Activated CD8-positive, alpha-beta T cell treated with anti-CD3 and anti-CD28 coated beads, Interleukin-2, amount 10 ng/mL, durations not matched to agents 7 days and 5 days (primary cell): ENCODE measurements at places on chromosomes 1 and 21.

GRCh38 chr21:36566644-36567043, 86.7 kb upstream of the CLDN14 start:
- peaks cover 3% of the 10 kb centered on the region for H3K4me1 ChIP-seq
- H3K27ac ChIP-seq: no peak overlapping the region
- DNase-seq: no peak
- H3K27me3 ChIP-seq: peaks cover 4% of the 10 kb centered on the region
- H3K4me3 ChIP-seq: no peak overlapping the region
- no peaks in the 10 kb centered on the region for H3K36me3 ChIP-seq

- H3K36me3 ChIP-seq: peaks cover 26% of the 10 kb centered on the region
- DNase-seq: no peak
- no peaks in the 10 kb centered on the region for H3K4me1 ChIP-seq
Observed at GRCh38 chr1:213159376-213159775, 108.3 kb downstream of the RPS6KC1 start.

- no peak for DNase-seq
- H3K36me3 ChIP-seq: no peaks in the 10 kb centered on the region
- no peak overlapping the region for H3K27ac ChIP-seq
- no peak overlapping the region for H3K4me3 ChIP-seq
- H3K27me3 ChIP-seq: no peaks in the 10 kb centered on the region
Observed at GRCh38 chr1:233919786-233920185, 15.3 kb downstream of the SLC35F3 start.

DNA sequence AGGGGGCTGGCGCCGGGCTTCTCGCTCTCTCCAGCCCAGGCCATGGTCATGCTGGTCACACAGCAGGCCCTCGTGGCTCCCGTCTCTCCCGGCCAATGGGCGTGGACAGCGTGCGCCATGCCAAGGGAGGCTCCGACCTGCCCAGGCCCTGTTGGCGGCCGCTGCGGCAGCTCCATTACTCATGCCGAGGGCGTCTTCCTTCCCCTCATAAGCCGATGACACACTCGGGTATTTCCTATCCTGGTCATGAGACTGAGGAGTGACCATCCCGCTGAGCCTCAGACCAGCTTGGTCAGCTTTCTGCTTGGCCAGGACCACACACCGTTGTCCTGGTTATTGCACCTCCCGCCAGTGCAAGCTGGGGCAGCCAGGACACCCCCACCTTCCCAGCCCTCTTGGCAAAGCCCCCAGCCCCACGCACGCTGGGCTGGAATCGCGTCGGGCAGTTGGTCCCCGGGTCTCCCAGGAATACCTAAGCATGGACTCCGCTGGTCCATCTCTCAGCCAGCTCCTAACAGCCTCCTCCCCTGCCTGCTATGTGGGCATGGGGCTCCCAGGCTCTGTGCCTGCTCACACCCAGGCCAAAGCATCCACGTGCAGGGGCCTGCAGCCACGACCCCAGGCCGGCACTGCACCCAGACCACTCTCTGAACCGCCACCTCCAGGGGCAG, 49.8 kb downstream of the ARHGEF16 start:
- no peaks in the 10 kb centered on the region for H3K4me1 ChIP-seq
- H3K4me3 ChIP-seq: no peak overlapping the region
- H3K27ac ChIP-seq: no peak overlapping the region
- no peaks in the 10 kb centered on the region for H3K36me3 ChIP-seq
- no peak for DNase-seq

DNA sequence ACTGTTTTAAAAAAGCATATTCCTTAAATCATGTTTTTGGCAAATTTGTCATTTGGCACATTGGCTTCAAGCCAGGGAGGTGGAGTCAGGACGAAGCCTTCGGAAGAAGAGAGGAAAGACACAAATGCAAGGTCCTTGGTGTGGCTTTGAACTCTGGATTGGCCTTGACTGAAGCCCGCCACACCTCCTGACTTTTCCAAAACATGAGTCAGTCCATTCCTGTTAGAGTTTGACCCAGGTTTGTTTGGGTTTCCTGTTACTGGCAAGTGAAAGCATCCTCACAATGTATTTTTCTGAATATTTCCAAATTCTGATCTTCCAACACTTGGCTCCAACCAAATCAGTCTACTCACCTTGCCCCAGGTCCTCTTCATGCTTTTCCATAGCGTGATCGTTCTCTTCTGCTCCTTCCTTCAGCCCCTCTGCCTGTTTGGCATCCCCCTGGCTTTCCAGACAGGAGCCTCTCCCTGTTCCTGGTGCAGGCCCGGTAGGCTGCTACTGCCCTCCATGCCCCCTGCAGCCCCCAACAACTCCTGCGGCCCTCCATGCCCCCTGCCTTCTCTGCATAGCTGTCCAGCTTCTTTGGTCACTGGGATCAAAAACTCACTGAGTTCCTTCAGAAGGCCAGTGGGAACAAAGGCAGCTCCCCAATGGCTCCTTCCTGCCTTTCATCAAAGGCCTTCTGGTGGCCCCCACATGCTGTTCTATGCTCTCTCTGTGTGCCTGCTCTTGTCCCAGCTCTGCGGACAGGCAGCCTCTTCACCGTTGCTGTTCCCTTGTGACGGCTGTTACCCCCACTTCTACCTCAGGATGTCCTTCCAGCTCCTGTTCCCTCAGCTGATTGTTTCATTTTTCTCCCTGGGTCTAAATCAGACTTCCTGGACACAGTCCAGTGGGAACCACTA, 30.4 kb upstream of the SLC30A1 start:
- no peak overlapping the region for H3K27ac ChIP-seq
- no peaks in the 10 kb centered on the region for H3K36me3 ChIP-seq
- no peak overlapping the region for H3K4me3 ChIP-seq
- H3K4me1 ChIP-seq: peaks cover 32% of the 10 kb centered on the region

GRCh38 chr1:166237675-166238074, 70.9 kb upstream of the FAM78B start:
- no peak overlapping the region for H3K27ac ChIP-seq
- no peaks in the 10 kb centered on the region for H3K27me3 ChIP-seq
- H3K4me3 ChIP-seq: no peak overlapping the region
- DNase-seq: no peak

DNA sequence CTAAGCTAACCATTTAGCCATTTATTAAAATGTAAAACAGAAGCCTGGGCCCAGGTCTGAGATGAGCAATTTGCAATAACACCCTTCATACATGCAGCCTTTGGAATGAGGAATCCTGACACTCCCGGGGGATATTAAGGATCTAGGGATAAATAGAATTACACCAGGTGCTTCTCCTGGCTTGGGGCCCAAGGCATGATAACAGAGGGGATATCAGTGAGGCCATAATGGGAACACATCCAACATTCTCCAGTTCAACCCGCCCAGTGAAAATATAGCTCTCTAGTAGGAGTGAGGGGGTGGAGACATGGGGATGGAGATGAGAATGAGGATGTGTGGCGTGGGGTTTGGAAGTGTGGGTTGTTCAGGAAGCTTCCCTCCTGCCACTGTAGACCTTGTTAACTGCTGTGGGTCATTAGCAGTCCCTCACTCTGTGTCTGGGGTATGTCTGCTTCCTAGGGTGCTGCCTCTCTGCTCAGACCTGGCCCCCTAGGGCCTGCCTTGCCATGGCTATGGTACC, 57.9 kb upstream of the KANK4 start:
- no peak overlapping the region for H3K4me3 ChIP-seq
- H3K4me1 ChIP-seq: no peaks in the 10 kb centered on the region
- H3K27ac ChIP-seq: no peak overlapping the region
- no peaks in the 10 kb centered on the region for H3K36me3 ChIP-seq

DNA sequence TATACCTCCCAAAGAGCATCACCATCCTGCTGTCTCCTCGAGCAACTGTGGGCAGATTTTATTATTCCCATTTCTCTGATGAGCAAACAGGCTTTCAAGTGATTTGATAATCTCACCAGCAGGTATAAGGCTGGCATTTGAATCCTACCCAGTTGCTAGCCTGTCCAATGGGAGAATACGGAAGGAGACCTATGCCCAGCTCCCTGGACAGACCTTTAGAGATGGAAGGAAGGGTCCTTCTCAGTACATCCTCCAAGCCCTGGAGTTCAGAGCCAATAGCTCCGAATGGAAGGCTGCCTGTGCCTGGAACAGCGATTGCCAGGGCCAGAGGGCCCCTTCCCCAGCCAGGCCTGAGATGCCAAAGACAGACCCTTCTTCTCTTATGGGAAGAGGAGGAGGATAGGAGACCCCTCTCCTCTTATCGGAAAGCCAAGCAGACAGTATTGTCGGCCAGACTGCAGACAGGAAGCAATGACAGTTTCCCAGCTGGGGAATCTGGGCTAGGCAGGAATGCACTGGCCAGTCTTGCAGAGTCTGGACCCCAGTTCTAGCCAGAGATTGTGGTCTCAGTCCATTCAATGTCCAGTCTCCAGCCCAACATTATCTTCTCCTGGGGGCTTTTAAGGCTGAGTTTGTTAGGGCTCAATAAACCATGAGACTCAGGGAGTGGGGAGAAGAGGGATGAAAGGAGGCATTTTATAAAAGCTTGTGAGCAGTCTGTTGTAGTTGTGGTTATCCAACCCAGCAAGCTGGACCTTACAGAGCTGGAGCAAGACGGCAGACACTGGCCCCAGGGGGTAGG, 2.0 kb downstream of the IFFO2 start:
- no peak for DNase-seq
- no peaks in the 10 kb centered on the region for H3K36me3 ChIP-seq
- peak overlapping the region; percentile 72 for H3K4me3 ChIP-seq
- H3K27ac ChIP-seq: no peak overlapping the region

DNA sequence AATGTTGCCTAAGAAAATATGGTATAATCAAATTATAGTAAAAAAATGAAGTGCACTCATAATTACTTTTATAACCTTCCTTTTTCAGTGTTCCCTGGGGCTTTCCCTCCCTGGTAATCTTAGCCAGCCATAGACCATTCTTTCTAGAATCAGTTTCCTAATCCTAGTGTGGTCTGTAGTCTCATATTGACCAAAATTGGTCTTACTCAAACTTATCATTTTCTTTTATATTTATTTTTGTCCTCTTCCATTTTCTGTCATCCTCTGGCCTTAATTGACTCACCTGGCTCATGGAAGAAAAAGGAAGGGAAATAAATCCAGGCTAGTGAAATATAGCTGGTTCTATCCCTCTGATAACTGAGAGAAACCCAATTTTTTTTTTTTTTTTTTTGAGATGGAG, 70.9 kb upstream of the BMP8A start:
- H3K4me3 ChIP-seq: no peak overlapping the region
- no peak for DNase-seq
- no peaks in the 10 kb centered on the region for H3K4me1 ChIP-seq
- H3K36me3 ChIP-seq: peaks cover 35% of the 10 kb centered on the region
- no peaks in the 10 kb centered on the region for H3K27me3 ChIP-seq

GRCh38 chr1:43834280-43835081, 99.1 kb upstream of the ARTN start:
- peak overlapping the region; percentile 55 for H3K27ac ChIP-seq
- peaks cover 68% of the 10 kb centered on the region for H3K4me1 ChIP-seq
- peaks cover 22% of the 10 kb centered on the region for H3K36me3 ChIP-seq
- no peaks in the 10 kb centered on the region for H3K27me3 ChIP-seq

DNA sequence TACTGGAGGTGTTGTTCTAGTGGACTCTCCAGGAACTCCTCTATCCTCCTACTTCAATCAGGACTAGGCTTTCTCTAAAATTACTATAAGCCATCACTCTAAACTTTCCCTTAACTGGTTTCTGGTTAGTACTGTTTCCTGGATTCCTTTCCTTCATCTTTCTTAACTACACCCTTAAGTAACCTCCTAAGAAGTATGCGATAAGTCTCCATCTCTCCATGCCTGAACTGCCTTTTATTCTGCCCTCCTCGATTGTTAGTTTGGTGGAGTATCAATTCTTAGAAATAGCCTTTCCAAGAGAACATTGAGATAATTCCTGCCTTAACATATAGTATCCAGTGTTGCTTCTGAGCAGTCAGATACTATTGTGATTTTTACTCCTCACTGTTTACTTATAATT, 162.9 kb upstream of the PDE4B start:
- no peaks in the 10 kb centered on the region for H3K4me1 ChIP-seq
- H3K36me3 ChIP-seq: no peaks in the 10 kb centered on the region
- H3K4me3 ChIP-seq: no peak overlapping the region
- no peak for DNase-seq
- no peak overlapping the region for H3K27ac ChIP-seq

- no peak overlapping the region for H3K27ac ChIP-seq
- DNase-seq: no peak
- H3K36me3 ChIP-seq: peaks cover 7% of the 10 kb centered on the region
- H3K4me1 ChIP-seq: no peaks in the 10 kb centered on the region
- peak overlapping the region; percentile 54 for H3K4me3 ChIP-seq
Observed at GRCh38 chr1:125087691-125088090, 3902.9 kb downstream of the SRGAP2C start.

DNA sequence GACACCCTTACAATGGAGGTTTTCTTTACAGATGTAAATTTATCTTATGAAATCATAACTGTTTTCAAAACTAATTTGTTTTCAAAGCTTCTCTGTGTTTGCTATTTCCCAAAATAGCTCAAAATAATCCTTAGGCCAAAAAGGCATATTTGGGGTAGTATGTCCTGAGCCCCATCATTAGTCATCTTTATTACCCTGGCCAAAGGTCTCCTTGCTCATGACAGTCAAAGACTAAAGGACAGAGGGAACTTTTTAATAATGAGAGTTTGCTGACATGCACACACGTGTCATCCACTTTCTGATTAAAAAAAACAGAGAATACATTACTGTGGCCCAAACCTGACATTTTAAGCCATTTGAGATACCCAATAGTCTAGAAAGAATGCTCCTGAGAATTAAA, 221.9 kb upstream of the DUSP10 start:
- H3K4me3 ChIP-seq: no peak overlapping the region
- H3K4me1 ChIP-seq: peaks cover 21% of the 10 kb centered on the region
- no peak overlapping the region for H3K27ac ChIP-seq
- no peaks in the 10 kb centered on the region for H3K27me3 ChIP-seq
- H3K36me3 ChIP-seq: no peaks in the 10 kb centered on the region

- H3K27ac ChIP-seq: peak overlapping the region; percentile 82
- peaks cover 53% of the 10 kb centered on the region for H3K36me3 ChIP-seq
- peak overlapping the region; percentile 7 for H3K4me3 ChIP-seq
- no peak for DNase-seq
- peaks cover 54% of the 10 kb centered on the region for H3K4me1 ChIP-seq
Observed at GRCh38 chr1:153805886-153806719, 30.9 kb downstream of the SLC27A3 start.

DNA sequence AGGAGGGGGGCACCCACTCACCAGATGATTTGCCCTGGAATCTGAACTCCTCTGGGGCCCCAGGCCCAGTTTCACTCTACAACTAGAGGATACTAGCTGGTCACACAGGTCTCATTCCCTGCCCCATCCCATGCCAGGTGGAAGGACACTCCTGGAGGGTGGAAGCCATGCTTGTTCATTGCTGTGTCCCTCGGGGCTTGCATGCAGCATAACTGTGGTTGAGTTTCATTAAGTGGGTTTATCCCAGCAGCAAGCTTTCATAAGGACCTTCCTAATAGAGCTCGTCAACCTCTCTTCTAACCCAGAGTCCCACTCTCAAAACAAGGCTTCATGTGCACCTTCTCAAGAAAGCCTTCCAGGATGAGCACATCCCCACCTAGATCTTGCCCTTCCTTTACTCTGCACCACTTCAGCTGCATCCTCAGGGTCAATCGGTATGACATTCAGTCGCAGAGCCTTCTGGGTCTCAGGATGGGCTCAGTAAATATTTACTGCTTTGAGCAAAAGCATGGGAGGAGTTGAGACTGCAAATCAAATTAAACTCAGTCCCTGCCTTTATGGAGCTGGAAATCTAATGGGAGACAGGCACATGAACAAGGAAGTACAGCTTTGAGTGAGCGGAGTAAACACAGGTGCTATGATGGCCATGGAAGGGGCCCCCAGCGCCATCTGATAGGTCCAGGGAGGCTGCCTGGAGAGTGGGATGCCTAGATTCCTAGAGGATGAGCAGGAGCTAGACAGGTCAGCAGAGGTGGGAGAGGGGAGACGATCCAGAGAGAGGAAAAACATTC, 32.3 kb downstream of the LAMB3 start:
- H3K4me1 ChIP-seq: peaks cover 6% of the 10 kb centered on the region
- no peak for DNase-seq
- no peak overlapping the region for H3K27ac ChIP-seq
- H3K36me3 ChIP-seq: no peaks in the 10 kb centered on the region
- H3K27me3 ChIP-seq: peaks cover 1% of the 10 kb centered on the region
